ENCODE measurements at places on chromosomes 12 and 14.

GRCh38 chr12:13230500-13230899 lies 34.0 kb downstream of the EMP1 start:
- DNase-seq: no peak

GRCh38 chr12:109680264-109681005 lies 33.2 kb upstream of the FAM222A start:
- DNase-seq: no peak

DNA sequence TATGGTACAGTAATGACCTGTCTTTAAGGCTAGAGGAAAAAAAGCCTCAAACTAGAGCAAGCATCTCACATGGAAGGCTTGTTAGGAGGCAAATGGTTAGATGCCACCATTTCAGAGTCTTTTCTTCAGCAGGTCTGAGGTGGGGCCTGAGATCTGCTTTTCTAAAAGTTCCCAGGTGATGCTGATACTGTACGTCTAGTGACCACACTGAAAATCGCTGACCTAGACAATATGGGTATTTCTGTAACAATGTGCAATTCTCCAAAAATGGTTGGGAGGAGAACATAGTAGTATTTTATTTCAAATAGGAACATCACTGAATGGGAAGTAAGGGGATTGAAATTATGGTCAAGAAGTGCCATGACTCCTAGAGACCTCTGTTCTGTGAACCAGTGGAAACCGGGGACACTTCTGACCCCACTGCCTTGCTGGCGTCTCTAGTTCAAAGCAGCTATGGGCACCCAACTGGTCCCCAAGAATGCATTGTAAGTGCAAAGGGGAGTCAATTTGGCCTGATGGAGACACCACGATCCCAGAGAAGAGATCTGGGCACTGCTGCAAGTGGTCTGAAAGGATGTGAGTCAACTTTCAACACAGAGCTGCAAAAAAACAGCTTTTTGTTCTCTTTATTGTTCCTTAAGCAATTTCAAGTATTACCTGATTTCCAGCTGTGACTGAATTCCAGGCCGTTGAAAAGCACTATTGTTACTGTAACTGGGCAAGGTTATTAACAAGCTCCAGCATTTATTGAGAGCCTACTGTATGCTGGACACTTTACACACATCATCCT lies 54.4 kb upstream of the PLEKHG7 start:
- DNase-seq: no peak

GRCh38 chr14:24137529-24138395 lies 1.8 kb downstream of the PSME1 start:
- no peak for DNase-seq

- no peak for DNase-seq
These were observed 8.9 kb downstream of the C3AR1 start for GRCh38 chr12:8057306-8057705.

DNA sequence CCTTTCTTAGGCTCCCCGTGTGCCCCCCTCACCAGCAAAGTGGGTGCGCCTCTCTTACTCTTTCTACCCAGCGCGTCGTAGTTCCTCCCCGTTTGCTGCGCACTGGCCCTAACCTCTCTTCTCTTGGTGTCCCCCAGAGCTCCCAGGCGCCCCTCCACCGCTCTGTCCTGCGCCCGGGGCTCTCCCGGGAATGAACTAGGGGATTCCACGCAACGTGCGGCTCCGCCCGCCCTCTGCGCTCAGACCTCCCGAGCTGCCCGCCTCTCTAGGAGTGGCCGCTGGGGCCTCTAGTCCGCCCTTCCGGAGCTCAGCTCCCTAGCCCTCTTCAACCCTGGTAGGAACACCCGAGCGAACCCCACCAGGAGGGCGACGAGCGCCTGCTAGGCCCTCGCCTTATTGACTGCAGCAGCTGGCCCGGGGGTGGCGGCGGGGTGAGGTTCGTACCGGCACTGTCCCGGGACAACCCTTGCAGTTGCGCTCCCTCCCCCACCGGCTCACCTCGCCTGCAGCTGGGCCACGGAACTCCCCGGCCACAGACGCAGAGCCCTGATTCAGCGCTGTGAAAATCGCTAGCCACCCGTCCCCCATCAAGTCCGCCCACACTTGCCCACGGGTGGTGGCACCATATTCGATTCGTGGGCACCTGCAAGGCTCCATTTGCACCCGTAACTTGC lies 1.3 kb downstream of the TMEM233 start:
- no peak for DNase-seq

GRCh38 chr14:104283197-104284106 lies 145.1 kb downstream of the KIF26A start:
- no peak for DNase-seq

DNA sequence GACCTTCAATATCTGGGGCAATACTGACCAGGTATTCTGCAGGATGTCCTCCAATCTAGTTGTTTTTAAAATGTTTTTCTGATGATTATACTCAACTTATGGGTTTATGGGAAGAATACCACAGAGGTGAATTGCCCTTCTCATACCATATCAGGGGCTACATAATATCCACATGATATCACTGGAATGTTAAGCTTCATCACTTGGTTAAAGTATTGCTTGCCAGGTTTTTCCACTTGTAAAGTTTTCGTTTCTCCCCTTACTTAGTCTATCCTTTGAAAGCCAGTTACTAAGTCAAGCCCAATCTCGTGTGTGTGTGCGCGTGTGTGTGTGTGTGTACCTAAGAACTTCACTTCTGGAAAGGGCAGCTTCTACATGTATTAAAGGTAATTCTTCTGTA lies 980.9 kb upstream of the FBXO33 start:
- DNase-seq: no peak

DNA sequence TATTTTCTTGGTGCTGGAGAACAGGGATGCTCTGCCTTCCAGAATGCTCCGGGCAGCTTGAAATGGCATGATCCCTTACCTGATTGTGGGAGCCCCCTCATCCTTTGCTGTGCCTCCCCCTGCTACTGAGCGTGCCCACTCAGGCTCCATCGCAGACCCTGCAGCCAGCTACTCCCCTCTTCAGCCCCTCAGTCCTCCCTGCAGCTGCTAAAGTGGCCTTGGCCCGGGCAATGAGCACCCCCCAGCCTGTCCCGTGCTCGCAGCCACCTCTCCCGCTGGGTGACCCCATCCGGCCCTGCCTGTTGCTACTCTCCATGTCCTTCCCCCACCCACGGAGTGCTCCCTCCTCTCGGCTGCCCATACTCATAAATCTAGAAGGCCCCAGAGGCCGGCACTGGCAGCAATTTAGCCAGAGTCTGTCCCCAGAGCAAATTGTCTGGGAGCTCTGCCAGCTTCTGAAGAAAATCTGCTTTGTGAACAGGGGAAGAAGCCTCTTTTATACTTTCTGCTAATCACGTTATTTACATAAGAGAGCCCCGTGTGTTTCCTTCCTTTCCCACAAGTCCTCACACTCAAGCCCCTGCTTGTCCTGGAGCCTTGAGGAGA lies 143.7 kb upstream of the FRMD6 start:
- peak; percentile 29 for DNase-seq

DNA sequence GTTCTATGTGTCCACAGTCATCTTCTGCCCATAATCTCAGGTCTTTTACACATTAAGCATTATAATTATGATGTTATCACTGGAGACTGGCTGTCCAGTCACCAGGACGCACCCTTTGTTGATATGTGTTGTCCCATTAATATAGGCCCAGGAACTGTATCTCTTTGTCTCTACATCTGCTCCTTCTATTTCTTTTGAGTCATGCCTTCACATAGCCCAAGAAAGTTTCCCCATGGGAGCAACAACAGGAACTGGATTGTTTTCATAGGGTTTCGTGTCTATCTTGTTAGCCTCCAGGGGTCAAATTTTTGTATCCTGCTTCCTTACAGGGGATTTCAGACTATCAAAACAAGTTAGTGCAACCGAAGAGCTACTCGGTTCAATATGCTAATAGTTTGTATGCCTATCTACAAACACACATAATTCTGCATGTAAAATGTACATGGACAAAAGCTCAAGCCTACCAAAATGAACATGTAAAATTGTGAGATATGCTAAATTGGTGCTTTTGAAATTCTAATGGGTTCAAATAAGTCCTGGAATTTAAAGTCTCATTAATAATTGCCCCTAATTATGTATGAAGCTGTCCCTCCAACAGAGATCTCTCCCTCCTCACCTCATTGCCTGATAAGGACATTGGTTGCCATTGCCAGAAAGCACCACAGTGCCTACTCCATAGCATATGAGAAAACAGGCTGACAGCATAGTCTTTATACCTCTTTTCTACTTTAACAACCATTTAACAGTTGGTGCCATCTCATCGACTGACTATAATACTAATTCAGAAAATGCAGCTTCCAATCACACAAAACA lies 99.8 kb upstream of the DIO2 start:
- no peak for DNase-seq

DNA sequence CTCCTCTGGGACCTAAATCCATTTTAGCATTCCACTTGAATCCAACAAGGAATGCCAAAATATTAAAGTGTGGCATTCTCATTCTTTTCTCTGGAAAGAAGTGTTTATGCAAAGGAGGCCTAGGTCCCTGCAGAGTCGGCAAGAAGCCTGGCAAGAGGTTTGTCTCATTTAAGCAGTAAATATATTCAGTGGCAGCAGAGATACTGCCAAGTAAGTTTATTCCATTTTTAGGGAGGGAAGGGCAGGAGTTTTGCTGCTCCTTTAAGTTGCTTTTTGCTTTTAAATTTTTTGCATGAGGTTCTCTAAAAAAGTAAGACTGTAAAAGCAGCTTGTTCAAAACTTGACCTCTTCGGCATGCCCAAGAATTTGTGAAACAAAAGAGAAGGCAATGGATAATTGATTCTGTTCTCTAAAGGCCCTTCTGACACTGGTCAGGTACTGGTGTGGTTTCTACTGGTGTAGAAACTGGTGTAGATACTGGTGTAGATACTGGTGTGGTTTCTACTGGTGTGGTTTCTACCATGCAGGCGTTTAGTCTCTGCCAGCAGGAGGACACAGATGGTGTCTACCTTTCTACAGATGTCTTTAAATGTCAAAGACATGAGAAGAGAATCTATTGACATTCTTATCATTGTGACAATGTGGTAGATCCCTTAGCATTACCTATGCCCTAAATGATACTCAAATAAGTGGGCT lies 107.3 kb downstream of the SAMD4A start:
- DNase-seq: no peak

GRCh38 chr14:85131226-85131922 lies 398.6 kb upstream of the FLRT2 start:
- no peak for DNase-seq

- no peak for DNase-seq
These were observed 3.1 kb downstream of the DDIT3 start for GRCh38 chr12:57517187-57517586.
